ENCODE measurements at places on chromosomes 16 and 17.

DNA sequence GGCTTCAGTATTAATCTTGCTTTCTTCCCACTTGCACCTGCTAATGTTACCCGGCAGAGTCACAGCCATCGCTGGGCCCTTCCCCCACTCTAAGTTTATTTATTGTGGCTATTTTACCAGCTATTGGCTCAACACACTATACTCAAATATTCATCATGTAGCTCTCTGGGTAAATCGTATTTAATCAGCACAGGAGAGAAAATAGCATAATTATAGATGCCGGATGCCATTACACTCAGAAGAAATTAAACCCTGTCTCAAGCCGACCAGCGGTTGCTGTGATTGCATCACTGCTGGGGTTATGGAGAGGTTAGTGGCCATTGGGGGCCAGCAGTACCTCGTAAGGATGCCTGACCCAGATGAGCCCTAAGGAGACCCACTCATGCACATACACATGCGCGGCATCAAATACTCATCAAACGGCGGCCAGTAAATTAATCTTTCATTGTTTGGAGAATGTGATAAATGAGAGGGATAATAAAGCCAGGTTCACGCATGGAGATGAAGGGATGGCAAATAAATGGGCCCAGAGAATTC, 269.5 kb upstream of the ZFHX3 start:
- DNase-seq: no peak

GRCh38 chr17:78925234-78925633, at the start of gene TIMP2:
Gene TIMP2 (minus strand): TSS chr17:78925387. CDS start chr17:78925088, 299 bp downstream.
- DNase-seq: no peak

- DNase-seq: no peak
These were observed 37.7 kb upstream of the TOX3 start for GRCh38 chr16:52584354-52585320.

- no peak for DNase-seq
These were observed 29.4 kb downstream of the CACNA1H start for GRCh38 chr16:1182316-1182671.

DNA sequence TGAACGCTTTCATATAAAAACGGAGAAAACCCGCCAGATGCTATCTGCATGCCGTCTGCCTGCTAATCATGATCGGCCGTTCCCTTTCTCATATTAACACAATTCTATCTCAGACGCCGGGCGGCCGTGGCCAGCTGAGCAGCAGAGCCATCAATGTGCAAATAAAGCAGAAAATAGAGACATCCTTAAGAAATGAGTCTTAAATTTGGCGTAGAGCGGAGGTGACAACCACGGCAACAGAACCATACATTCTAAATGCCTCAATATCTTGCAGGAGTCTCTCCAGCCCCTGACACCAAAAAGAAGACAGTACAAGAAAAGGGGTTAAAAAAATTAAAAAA, 2.7 kb upstream of the IRX5 start:
- DNase-seq: no peak

DNA sequence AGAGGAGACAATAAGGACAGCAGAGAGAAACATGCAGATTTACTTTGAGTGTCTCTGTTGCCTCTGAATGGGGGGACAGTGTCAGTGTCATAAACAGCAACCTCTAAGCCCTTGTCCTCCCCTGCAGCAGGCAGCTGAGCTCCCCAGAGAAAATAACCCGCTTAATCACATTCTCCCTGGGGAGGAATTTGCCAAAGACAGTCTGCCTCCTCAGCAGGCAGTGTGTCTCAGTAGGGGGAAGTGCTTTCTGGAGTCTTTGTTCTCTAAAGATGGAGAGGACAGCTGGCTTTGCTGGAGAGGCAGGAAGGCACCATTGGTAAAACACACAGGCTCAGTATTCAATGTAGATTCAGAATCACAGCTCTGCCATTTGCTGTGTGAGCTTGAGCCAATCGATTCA, 16.1 kb downstream of the TEKT5 start:
- DNase-seq: no peak

DNA sequence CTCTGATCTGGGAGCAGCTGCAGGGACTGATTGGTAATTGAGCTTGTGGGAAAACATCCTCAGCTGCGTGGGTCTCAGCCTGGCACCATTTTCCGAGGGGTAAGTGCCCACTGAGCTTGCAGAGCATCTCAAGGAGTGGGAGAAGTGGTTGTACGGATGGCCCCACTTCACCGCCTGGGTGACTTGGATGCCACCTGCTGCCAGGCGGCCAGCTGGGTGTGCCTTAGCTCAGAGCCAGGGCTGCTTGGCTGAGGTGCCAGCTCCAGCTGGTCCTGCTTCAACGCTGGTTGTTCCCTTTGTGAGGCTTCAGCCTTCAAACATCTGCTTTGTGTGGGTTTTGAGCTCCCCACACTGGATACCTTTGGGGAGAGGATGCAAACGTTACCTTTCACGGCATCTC, 482.7 kb upstream of the EEF2KMT start:
- DNase-seq: no peak

DNA sequence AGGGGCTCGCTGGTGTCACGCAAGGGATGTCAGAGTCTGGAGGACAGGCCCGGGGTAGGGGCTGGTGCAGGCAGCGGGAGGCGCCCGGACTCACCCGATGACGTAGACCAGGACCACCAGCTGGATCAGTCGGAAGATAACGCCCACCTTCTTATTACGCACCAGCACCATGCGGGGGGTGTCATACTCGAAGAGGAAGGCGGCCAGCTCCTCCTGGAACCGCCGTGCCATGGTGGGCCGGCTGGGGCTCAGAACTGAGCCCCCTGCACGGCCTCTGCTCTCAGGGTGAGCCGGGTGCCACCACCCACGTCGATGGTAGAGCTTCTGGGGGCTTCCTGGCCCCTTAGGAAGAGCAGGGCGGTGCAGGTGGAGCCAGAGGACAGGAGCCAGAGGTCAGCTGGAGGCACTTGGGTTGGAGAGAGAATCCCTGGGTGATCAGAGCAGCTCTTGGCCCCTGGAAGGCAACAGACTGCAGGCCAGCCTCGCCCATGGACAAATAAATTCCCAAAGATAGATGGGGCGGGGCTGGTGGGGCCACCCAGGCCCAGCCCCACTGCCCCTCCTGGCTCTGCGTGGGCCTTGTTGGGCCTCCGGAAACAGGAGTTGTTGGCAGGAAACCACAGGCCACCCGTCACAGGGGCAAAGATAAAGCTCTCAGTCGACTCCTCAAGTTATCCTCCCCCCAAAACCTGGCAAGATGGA, at the start of gene P2RX1:
TSS of gene P2RX1 (minus strand) at position 471 of the 702 bp plus-strand sequence. CDS start at position 231, 240 bp downstream.
- DNase-seq: no peak

DNA sequence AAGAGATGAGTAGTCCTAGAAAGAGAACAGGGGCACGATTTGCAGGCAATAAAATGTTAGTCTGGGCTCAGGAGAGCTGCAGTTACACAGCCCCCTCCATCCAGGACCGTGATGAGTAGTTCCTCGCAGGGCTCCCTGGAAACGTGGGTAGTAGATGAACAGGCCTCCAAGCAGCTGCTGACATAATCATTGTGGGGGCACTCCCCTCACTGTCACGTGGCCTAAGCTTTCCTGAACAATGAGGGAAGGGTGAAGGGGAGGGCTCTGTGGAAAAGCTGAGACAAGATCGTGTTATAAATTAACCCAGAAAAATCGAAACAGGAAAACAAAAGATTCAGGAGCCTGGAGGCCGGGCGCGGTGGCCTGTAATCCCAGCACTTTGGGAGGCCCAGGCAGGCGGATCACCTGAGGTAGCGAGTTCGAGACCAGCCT, 1.3 kb upstream of the PER1 start:
- DNase-seq: no peak

GRCh38 chr17:56158344-56158743, 5.1 kb downstream of the ANKFN1 start:
- no peak for DNase-seq

GRCh38 chr17:48131216-48131824, 23.8 kb downstream of the SNX11 start:
- DNase-seq: peak; percentile 35

- no peak for DNase-seq
These were observed 27.9 kb downstream of the CLEC16A start for GRCh38 chr16:10972108-10972818.

GRCh38 chr16:66585481-66586239, 6.4 kb downstream of the CMTM2 start:
- DNase-seq: no peak

DNA sequence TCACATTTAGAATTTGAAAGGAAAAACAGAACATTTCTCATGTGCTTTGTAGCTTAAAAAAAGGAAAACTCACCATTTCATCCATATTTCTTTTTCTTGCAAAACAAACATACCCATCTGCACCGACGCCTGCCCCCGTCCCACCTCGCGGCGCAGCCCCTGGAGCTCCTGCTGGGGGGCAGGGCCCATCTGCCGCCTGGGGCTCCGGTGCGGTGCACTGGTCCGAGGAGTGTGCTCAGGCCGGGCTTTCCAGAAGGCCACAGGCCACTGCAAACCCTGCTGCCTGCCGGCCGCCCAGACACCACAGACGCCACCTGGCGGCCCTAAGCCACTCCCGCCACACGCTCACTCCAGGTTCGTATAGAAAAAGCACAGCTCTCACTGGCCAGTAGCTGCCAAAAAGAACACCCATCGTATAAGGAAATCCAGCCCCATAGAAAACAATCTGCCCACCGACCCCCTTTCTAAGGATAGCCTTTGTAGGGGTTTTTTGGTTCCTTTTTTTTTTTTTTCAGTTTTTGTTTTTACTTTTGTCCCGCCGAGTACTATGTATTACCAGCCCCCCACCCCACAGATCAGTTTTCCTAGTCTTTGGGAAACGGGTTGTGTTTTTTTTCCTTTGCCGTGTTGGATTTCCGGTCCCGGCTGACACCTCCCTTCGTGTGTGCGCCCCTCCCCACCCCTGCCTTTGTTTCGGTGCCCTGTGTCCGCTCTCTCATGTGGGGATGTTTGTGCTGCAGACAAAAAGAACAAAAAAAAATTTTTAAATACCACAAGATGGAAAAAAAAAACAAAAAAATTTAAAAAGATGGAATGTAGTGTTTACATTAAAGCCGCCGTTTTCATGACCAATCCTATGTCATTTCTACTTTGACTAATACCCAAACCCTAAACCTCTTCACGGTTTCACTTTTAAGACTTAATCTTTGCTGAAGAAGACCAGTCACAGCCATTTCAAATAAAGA, 68.8 kb downstream of the AMFR start:
- DNase-seq: peak; percentile 73

DNA sequence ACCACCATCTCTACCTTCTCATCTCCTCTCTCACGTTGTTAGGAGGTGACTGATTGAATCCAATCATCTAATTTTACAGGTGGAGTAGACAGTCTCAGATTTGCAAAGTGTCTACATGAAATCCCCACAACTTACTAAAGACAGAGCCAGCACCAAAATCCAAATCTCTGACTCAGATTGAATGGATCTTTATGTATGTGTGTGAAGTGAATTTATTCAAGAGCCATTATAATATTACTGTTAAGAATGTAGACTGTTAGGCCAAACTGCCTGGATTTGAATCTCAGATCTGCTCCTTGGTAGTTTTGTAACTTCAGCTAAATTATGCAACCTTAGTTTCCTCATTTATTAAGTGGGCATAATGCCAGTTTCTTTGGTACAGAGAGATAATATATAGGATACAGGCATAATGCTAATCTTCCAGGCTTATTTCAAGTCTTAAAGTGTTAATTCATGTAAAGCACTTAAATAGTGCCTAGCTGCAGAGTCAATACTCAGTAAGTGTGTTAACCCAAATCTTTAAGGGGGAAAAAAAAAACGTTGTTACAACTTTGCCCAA, 12.7 kb downstream of the CNEP1R1 start:
- DNase-seq: no peak

GRCh38 chr17:69607162-69607834, 192.8 kb downstream of the MAP2K6 start:
- no peak for DNase-seq

GRCh38 chr17:8875957-8876356, 8.5 kb upstream of the PIK3R6 start:
- no peak for DNase-seq

DNA sequence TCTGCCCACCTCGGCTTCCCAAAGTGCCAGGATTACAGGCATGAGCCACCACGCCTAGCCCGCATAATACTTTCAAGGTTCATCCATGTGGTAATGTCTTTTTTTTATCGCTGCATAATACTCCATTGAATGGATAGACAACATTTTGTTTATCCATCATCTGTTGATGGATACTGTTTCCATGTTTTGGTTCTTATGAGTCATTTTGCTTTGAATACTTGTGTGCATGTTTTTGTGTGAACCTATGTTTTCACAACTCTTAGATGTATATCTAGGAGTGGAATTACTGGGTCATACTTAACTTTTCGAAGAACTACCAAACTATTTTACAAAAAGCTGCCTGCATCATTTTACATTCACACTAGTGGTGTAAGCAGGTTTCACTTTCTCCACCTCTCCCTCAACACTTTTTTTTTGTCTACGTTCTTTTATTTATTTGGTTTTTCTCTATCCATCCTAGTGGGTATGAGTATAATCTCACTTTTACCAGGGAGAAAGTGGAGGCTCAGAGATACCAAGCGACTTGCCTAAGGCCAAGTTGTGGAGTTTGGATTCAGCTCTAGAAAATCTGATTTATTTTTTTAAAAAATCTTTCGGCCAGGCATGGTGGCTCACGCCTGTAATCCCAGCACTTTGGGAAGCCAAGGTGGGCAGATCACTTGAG, 151.2 kb downstream of the CMIP start:
- DNase-seq: no peak

GRCh38 chr16:10852948-10853347, 24.1 kb upstream of the CIITA start:
- DNase-seq: no peak

- no peak for DNase-seq
These were observed 1.2 kb upstream of the SEPTIN1 start for GRCh38 chr16:30383521-30383920.

Data from cerebellar nuclear complex (tissue), 1 donor.